ENCODE measurements at places on chromosomes 3 and 15.

DNA sequence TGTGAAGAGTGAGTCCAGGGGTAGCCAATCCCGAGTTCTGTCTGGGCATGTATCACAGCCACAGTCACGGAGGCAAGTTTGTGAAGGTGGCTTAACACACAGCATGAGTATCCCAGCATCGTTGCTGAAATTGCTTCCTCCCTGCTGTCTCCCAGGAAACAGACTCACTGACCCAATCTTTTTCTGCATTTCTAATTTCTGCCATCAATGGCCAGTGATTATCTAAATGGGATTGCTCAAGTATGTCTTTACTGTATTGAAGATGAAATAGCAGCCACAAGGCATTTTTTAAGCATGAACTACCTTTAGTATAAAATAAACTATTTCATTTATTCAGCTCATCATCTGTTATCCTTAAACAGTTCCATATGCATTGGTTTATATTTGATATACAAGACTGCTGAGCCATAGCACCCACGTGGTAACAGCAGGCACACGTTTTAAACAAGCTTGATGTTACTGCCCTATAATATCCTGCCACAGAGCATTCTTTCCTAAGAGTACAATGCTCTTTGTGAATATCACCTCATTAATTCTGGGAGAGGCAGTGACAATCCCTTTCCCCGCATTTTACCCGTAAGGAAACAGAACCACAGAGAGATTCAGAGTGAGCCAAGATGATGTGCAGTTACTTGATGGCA lies 276.6 kb upstream of the THBS1 start:
- DNase-seq, result no peak

DNA sequence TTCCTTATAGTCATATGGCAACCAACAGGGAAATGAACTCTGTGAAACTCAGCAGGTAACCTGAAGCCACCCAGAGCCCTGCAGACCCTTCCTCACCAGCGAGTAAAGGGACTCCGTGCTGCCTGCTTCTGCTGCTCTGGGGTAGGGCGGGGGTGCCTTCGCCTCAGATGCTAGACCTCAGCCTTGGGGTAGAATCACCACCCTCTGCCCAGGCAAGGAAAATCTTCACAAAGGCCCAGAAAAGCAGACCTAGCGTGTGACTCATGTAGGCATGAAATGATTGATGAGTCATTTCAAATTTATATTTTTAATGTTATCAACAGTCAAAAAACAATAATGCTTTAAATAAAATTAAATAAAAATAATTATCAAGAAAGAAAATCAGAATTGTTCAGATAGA lies 6.6 kb downstream of the STIMATE start:
- no peak for DNase-seq

DNA sequence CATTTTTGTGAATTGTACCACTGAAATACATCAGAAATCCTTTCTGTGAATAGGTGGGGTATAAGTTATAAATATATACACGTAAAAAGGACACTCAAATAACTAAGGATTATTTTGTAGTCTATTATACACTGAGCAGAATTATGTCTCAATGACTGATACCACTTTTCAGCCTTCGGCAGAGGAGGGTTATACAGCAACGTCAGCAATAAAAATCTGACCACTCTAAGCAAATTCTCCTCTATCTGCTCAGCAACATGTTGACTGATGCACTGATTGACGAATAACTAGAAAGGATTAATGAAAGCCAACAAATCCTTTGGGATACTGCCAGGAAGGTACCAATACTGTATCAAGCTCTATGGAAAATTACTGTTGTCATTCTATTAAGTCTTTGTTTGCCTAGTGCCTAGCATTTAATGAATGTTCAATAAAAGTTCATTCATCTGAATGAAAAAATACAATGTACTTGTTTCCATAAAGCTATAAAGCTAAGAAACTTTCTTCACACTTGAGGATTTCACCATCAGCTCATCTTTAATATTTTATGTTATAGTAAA lies 5.2 kb downstream of the ARPP19 start:
- DNase-seq, result no peak

GRCh38 chr3:32129832-32130231 lies 23.4 kb downstream of the GPD1L start:
- no peak for DNase-seq

GRCh38 chr3:178352326-178353005 lies 183.8 kb upstream of the KCNMB2 start:
- no peak for DNase-seq

DNA sequence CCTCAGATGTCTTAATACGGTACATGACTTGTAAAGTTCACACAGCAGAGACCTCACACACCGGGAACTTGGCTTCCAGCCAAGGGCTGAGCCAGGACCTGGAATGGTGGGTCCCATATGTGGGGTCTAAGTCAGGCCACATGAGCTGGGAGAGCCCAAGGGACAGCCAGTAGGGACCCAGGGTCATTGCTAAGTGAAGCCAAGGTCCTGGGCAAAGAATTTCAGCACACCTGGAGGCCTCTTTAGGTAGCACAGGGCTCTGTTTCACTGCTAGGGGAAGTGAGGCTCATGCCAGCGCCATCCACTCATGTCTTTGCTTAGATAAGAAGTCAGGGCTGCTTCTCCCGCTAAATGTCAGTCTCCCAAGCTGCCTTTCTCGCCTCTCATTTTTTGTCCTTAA lies 116.6 kb upstream of the TLE3 start:
- no peak for DNase-seq

DNA sequence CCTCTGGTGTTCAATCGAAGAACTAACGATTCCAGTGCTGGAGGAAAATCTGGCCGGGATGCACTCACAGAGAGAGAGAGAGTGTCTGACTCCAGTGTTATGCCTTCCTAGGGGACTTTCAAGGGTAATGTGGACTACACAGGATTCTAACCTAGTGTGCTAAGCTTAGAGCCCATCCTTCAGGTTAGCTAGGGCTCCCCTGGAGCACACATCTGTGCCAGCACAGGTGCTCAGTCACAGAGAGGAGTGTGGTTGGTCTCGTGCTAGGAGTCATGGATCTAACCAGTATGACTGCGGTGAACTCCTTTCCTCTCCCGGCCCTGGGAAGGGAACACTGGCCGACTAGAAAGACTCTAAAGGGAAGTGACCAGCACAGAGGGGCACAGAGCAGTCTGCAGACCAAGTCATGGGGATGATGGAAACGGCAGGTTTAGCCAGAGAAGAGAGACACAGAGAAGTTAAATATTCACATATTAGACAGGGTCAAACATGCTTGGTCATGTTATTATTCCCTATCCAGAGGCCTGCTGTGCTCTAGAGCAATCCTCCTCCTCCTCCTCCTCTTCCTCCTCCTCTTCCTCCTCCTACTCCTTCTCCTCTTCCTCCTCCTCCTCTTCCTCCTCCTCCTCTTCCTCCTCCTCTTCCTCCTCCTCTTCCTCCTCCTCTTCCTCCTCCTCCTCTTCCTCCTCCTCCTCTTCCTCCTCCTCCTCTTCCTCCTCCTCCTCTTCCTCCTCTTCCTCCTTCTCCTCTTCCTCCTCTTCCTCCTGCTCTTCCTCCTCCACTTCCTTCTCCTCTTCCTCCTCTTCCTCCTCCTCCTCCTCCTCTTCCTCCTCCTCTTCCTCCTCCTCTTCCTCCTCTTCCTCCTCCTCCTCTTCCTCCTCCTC lies 280.3 kb downstream of the XXYLT1 start:
- DNase-seq, result no peak

DNA sequence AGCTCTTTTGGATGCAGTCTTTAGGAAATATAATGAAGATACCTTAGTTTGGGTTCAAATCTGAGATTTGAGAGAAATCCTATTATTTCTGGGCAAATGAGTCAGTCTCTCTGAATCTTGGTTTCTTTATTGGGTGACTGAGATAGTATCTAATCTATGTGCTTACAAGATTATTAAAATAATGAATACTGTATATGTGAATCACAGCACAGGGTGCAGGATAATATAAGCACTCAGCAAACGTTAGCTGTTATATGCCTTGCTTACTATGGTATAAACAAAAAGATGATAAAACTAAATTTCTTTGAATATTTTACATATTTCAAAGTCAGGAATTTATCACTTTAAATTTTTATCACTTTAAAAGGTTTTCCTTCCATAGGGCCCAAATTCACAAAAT lies 29.6 kb downstream of the FGF7 start:
- DNase-seq, result no peak

GRCh38 chr3:54222316-54222715 lies 100.0 kb downstream of the CACNA2D3 start:
- no peak for DNase-seq

DNA sequence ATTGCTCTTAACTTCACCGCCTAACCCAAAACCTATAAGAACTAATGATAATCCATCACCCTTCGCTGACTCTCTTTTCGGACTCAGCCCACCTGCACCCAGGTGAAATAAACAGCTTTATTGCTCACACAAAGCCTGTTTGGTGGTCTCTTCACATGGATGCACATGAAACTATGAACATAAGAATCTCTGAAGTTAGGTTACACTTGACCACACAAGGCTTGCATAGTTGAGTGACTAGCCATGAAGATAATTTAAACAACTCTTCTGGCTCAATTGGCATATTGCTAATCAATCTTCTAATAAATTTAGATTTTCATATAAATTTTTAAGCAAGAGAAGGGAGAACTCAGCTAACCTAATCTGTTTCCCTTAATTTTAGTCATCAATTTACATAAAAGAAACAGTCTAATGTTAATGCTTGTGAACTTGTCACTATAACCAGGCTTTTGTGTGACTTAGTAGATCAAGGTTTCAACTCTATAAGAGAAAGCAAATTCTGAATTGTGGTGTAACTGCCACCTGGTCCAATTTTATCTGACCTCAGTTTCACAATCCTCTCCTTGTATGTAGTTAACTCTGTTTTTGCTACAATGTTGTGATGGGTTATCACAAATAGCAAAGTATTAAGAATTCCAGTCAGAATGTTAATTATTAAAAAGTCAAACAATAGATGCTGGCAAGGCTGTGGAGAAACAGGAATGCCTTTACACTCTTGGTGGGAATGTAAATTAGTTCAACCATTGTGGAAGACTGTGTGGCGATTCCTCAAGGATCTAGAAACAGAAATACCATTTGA lies 82.0 kb downstream of the HHLA2 start:
- DNase-seq, result no peak

- no peak for DNase-seq
Observed at GRCh38 chr15:92906563-92907081, 6.5 kb downstream of the CHD2 start.

- no peak for DNase-seq
Observed at GRCh38 chr3:170808041-170808440, 62.0 kb downstream of the RPL22L1 start.

DNA sequence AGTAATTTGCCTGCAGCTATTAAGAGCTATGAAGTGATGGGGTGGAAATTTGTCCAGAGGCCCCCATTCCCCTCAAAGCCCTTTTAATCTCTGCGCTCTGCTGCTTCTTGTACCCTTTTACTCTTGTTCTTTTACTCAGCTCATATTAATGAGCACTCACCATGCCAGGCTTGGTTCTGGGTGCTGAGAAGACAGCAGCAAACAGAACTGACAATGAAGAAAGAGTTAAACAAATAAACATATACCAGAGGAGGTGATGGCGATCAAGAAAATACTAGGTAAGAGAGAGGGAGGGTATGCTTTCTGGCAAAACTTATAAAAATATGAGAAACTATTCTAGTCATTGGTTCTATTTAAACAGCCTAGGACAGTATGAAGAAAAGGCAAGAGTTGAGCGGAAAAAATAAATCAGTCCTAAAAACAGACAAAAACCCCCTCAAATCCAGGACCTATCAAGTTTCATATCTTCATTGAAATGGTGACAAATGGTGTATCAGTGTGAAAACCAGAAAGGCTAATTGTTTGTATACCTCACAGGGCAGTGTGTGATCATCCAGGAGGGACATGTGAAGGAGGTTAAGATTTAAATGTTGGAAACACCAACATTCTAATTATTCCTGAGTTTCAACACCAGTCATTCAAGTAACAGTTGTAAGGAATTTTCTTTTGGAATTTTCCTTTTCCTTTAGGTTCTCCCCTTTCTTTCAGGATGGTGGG lies 144.9 kb downstream of the FNDC3B start:
- no peak for DNase-seq

- DNase-seq, result no peak
Observed at GRCh38 chr3:24508423-24508839, 13.8 kb upstream of the THRB start.

DNA sequence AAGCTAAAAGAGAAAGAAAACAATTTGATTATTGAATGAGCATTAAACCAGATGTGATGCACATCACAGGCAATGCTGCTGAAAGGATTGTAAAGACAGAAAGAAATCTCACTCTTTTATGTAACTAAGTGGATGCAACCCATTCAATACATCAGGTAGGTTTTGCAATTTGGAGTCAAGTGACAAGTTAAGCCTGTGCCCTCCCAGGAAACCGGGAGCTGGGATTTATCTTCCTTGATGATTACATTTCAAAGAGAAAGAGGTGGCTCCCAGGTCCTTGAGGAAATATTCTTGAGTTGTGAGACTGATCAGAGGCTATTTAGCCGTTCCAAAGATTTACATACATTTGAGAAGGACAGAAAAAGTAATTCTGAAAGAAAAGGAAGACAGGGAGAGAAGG lies 219.0 kb upstream of the PROK2 start:
- no peak for DNase-seq

DNA sequence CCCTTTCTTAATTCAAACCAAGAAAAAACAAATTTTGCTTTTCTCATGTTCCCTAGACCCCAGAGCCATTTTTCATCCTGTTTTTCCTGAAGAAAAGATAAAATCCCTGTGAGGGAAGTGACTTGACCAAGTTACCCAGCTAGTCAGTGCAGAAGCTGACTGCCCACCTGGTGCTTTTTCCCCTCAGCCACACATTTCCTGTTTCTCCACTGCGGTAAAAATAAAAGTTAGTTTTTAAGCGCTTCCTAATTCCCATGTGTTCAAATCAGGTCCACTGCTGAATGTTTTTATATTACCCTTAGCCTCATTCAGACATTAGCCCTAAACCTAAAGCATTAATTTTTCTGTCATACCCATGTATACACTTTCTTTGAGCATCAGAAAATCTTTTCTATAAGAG lies 26.1 kb downstream of the PPP2R3A start:
- no peak for DNase-seq

- DNase-seq, result no peak
Observed at GRCh38 chr15:69881302-69881670, 216.4 kb downstream of the TLE3 start.

DNA sequence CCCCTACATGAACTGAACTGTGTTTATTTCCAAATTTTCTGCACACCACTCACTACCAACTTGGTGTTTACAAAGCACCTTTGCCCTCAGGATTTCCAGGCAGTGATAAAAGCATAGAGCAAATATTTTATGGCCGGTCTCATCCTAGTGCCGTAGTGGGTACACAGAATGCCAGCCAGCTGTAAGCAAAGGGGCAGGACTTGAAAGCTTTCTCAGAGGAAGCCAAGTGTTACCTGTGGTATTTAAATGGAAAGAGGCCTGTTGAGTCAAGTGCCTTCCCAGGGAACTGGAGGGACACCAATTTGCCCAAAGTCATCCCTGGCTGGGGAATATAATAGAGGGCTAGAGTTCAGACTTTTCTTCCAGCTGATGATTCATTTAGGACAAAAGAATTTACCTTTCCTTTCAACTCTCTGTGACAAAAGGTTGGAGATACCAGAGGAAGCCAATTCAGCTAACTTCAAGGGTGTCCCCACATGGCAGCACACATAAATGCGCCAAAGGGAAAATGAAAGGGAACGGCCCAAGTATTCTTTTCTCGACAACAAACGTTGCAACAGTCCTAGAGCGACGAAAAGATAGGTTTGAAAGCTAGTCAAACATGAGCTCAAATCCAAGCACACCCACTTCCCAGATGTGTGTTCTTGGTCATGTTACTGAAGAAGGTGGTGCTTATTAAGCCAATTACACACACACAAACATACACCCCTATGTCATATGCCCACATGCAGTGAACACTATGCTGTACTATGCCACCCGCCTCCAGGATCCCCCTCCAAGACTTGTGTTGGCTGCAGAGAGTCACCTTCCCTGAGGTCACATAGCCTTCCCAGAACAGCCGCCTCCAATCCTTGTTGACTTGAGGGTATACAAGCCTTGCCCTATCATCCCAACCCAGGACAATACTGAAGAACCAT lies 27.7 kb downstream of the MAGI1 start:
- DNase-seq, result no peak
